Left ventricle myocardium superior (tissue), 1 donor: ENCODE measurements at places on chromosomes 11 and 22. TPM values are rescaled to one million over a fixed set of nuclear protein-coding genes. Genes with fewer than 3 reads are reported as not detected.
A peak's percentile ranks its signal among the peaks of the same experiment; 100 is the strongest.

- no peak for DNase-seq
Observed at GRCh38 chr22:30209642-30210041, 36.9 kb downstream of the LIF start.

- no peak for DNase-seq
Observed at GRCh38 chr11:120169981-120170698, 32.2 kb upstream of the TRIM29 start.

The SMC1B gene
- not detected for total RNA-seq

The AIFM3 gene
- total RNA-seq: 0.52 TPM

- DNase-seq: peak; percentile 37
Observed at GRCh38 chr11:1479006-1479677, 7.4 kb downstream of the MOB2 start.

The SYT13 gene
- 6.9 TPM for total RNA-seq

The CCDC73 gene
- not detected for total RNA-seq

- no peak for DNase-seq
Observed at GRCh38 chr11:69864686-69865661, 45.8 kb upstream of the FGF3 start.

The EEF1G gene
- 804 TPM for total RNA-seq

DNA sequence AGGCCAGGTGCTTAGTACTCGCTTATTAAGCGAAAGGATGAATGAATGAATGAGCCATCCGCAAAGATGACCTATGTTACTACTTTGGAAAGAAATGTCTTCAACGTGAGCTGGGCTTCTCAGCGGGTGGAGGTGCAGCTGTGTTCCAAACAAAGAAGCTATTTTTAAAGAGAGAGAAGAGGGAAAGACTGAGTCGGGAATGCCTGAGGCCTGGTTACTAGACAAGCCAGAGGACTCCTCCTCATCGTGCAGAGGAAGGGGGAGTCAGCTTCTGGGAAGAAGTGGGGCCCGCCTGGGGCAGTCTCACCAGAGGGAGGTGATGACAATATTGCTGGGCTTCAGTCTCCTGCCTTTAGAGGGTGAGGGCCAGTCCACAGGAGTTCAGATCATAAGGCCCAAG, 30.4 kb upstream of the CD5 start:
- DNase-seq: no peak
